ENCODE measurements at places on chromosomes 2 and 18.

- DNase-seq = no peak
These were observed 518.6 kb upstream of the FSIP2 start for GRCh38 chr2:185219981-185220380.

- DNase-seq = no peak
These were observed 455 bp downstream of the C18orf32 start for GRCh38 chr18:49486606-49486952.

GRCh38 chr18:25310045-25310444, 41.9 kb downstream of the ZNF521 start:
- no peak for DNase-seq

DNA sequence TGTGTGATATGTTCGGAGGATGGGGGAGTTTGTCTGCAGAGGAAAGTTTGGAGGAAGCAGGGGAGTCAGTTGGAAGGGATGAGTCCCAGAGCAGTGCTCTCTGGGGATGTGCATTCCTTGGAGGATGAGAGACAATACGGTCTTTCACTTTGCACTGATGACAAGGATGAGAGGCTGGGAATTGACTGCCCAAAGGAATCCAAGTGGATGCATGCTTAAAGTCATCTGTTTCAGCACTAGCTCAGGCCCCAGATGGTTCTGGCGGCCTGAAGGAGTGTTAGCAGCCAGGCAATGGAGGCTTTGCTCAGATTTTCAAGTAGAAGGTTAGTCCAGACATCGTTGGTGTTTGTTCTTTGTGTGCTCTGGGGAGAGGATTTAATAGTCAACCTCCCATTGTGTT, 100.2 kb downstream of the CRIM1 start:
- DNase-seq = no peak

Data from activated naive CD8-positive, alpha-beta T cell treated with anti-CD3 and anti-CD28 coated beads, Interleukin-2, amount 50 U/mL, for 16 hours (primary cell).